ENCODE measurements at places on chromosomes 2 and 18.
A peak's percentile ranks its signal among the peaks of the same experiment; 100 is the strongest.

DNA sequence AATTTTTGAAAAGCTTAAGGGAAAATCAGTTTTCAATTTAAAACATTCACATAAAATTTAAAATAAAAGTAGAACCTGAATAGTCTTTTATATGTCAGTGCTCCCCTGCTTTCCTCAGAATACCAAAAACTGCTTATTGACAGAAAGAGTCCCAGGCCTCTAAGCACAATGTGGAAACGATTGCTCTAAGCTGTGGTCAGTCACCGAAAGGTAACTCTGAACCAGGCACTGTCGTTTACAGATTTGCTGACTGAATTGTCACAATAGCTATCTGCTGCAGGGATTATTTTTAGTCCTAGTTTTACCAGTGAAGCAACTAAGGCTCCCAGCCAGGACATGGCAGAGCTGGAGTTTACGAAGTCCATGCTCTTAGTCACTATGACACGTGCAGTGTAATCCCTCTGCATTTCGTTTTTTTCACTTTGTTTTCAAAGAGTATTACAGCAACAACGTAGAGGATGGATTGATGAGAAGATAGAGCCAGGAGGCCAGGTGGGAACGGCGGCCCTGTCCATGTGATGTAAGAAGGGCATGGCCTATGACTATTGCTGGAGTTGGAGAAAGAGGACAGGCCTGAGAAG is 28.1 kb upstream of the TMEM247 start:
- no peak for DNase-seq

DNA sequence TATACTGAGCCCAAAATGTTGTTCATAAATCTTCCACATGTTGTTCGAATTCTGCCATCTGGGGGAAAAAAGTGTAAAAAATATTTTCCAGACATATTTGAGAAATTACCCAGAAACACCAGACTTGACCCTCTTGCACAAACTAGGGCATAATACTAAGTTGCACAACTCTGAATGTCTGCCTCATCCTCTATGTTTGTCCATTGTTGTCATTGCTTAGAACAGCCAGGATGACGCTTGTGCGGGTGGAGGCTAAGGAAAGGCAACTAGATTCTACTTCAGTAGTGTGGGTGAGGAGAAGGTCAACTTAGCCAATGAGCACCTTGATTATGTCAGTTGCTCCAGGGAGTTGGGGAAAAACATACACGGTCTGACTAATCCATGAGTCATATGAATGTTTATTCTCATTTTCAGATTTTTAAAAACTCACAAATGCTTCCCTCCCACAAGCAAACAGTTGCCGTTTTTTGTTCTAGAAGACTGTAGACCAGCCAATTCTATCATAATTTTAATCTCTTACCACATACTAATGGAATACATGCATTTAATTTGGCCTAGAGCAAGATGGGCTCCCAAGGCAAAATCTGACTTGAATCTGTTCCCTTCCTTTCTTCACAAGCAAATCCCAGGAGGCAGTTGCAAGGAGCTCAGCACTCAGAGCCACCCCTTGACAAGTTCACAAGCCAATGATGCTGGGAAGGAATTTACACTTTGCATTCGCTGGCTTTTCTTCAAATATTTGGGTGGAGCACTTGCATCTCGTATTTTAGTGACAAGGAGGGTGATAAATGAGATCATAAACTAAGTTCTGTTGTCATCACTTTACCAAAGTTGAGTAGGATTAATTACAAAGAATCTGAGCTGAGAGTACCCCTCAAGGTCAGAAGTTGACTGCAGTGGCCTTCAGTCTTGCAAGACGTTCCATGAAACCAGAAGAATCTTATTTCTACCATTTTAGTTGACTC is 163.2 kb upstream of the TWIST2 start:
- peak; percentile 98 for DNase-seq

DNA sequence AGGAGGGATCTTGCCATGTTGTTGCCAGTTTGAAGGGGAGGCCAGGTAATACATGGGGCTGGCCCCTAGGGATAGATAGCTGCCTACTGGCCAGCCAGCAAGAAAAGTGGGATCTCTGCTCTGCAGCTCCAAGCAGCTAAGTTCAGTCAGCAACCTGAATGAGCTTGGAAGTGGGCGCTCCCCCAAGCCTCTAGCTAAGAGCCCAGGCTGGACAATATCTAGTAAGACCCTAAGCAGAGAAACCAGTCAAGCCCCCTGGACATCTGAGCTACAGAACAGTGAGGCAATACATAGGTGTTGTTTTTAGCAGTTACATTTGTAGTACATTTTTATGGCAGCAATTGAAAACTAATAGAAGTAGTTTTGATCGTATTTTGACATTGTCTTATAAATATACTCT is 409.8 kb upstream of the SMIM21 start:
- DNase-seq = no peak

DNA sequence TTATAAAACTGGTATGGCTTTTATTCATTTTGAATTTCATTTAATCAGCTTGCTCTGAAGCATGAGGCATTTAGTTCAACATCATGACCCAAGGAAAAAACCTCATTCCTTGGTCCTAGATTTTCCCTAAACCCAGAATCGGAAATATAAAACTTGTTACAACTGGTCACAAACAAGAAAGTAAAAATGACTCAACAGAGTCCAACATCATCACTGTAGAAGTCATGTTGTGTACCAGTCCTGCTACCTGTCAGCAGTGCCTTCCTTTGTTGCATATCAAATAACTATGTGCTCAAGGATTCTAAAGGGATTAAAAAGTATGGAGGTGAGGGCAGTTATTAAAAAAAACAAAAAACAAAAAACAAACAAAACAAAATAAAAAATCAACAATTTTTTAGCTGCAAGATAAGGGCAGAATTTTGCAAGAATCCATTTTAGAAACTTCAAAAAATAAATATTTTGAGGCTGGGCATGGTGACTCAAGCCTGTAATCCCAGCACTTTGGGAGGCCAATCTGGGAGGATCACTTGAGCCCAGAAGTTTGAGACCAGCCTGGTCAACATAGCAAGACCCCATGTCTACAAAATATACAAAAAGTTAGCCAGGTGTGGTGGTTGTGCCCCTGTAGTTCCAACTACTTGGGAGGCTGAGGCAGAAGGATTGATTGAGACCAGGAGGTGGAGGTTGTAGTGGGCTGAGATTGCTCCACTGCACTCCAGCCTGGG is 18.4 kb downstream of the NCKAP1 start:
- no peak for DNase-seq

- DNase-seq = no peak
Observed at GRCh38 chr2:197215748-197216360, 94.7 kb downstream of the ANKRD44 start.

GRCh38 chr2:170307555-170308351 is 129.8 kb downstream of the MYO3B start:
- DNase-seq = no peak

- DNase-seq = no peak
Observed at GRCh38 chr2:139201516-139201915, 421.3 kb upstream of the NXPH2 start.

DNA sequence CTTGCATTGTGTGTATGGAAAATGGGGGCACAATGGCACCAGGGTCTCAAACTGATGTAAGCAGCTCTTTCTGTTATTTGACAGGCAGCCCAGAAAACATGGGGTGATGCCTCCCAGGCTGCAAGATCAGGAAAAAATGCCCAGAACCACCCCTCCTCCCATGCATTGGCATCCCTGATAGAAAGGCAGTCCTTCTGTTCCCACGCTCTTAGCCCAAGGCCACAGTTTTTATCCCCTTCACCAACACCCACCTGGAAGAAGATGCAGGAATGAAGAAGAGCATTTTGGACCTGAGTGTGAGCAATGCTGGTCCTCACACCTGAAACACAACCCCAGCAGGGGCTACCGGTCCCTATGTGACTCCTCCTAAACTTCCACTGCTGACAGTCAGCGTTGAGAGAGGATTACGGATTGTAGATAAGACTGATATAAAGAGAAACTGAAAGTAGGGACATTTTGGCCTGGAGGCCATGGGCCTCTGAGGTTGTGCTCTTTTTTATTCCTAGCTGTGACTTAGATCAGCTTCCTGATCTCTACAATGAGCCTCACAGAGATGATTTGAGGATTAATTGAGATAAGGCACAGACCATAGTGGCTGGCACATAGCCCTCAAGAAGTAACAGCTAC is 386.0 kb upstream of the ATP5MC3 start:
- DNase-seq = no peak

GRCh38 chr2:203594541-203594940 is 59.4 kb upstream of the RAPH1 start:
- peak; percentile 54 for DNase-seq

DNA sequence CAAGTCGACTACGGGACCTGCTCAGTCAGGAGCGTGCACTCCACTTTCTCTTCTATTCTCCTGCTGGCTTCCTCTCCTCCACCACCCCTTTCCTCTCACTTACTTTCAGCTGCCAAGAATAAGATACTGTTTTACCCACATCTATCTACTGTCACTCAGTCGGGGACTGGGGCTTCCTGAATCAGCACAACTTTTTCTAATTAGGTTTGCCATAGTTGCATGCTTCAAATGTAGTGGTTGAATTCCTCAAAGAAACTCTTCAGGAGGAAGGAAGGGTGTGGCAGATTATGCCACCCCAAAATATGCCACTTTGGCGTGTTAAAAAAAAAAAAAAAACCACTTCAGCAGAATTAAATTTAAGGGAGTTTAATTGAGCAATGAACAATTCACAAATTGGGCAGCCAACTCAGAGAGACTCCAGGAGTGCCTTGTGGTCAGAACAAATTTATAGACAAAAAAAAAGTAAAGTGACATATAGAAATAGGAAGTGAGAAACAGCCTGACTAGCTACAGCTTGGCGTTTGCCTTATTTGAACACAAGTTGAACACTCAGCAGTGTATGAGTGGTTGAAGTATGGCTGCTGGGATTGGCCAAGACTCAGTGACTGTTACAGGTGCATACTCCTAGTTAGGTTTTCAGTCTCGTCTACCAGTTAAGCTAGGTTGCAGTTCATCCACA is 32.5 kb upstream of the RMDN2 start:
- DNase-seq = no peak

DNA sequence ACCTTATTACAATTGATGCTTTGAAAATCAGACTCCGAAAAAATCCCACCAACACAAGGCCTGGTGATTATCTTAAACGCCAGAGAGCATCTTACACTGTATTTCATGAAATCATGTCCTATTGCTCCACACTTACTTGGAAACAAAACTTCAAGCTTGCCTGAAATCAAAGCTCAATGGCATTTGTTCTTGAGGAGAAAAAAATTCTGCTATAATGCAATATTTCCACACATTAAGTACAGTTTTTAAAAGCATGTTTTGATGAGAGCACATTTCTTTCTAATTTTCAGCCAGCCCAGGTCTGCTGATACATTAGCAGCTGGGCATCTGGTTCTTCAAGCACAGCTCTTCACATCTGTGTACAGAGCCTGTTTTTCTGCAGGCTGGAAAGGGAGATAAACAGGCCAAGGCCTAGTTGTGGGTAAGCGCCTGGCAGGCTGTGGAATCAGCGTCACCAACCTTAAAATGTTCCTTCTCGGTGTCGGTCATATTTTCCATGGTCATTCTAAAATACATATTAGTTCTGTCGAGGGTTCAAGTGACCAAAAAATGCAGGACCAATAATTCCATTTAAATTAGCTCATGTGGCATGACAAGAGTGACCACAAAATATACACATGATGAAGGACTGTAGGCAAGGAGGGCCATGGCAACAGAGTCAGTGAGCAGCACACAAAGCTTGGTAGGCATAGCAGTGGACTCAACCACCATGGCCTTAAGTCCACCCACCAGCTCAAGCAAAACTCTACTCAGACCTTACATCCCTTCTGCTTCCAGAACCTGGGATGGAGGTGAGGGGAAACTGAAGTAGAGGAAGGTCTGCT is 20.9 kb downstream of the SLC8A1 start:
- DNase-seq = no peak

GRCh38 chr18:2070631-2071030 is 500.7 kb downstream of the METTL4 start:
- DNase-seq = no peak

Measured in non-pigmented ciliary epithelial cell (primary cell).